ENCODE measurements at places on chromosomes 13 and 19.

- DNase-seq = no peak
Measured at GRCh38 chr13:51781246-51782022, 22.5 kb downstream of the DHRS12 start.

- no peak for DNase-seq
Measured at GRCh38 chr19:38464421-38465082, 31.1 kb downstream of the RYR1 start.

GRCh38 chr13:113455384-113455783 lies 2.1 kb upstream of the ADPRHL1 start:
- no peak for DNase-seq

- no peak for DNase-seq
Measured at GRCh38 chr13:113934576-113934975, 39.3 kb downstream of the C13orf46 start.

DNA sequence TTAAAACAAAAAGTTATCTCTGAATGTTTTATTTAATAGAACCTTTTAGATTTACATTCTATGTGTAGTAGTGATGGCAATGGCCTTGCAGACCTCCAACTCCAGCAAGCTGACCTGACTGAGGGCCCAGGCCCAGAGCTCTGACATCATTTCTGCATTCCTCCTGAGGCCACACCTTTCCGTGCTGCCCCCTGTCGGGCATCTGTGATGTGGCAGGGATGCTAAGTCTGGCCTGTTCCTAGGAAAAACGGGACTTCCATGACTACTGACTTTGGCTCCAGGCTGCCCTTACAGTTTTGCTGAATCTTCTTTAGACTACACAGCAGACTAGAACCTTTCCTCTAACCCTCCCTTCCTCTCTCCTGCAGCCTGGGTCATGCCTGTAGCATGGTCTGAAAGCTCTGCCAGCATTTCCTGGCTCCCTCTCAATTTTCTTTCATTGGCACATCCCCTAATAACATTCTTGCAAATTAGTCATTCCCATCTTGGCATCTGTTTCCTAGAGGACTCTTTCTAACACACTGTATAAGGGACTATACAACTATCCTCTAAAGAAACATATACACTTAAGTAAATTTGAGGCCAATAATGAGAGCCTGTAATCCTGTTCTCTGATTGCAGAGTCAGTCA lies 249.1 kb downstream of the GPC5 start:
- DNase-seq = no peak

GRCh38 chr19:8242211-8242821 lies 33.1 kb downstream of the CERS4 start:
- DNase-seq = no peak

- no peak for DNase-seq
Measured at GRCh38 chr13:37382146-37382545, 216.4 kb downstream of the POSTN start.

GRCh38 chr13:108166078-108166477 lies 49.3 kb downstream of the LIG4 start:
- no peak for DNase-seq

- no peak for DNase-seq
Measured at GRCh38 chr19:1045247-1045603, 5.3 kb downstream of the ABCA7 start.

DNA sequence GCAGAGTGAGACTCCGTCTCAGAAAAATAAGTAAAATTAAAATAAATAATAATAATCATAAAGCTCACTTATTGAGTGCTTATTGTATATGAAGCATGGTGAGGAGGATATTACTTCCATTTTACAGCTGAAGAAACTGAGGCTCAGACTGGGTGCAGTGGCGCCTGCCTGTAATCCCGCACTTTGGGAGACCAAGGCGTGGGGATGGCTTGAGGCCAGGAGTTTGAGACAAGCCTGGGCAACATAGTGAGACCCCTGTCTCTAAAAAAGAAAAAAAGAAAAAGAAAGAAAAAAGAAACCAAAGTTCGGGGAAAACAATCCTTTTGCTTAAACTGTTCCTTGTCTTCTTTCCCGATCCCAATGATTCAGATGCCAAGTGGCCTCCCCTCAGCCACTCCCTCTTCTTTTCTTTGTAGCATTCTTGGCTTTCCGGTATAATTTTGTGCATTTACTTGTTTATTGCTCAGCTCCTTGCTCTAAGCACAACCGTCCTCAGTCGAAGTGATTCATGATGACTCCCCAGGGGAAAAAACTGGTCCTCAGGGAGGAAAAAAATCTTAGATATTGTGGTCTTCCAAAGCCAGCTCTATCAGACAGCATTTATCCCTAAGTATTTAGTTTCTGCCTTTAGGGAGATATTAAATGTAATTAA lies 965 bp upstream of the EIF3G start:
- no peak for DNase-seq

DNA sequence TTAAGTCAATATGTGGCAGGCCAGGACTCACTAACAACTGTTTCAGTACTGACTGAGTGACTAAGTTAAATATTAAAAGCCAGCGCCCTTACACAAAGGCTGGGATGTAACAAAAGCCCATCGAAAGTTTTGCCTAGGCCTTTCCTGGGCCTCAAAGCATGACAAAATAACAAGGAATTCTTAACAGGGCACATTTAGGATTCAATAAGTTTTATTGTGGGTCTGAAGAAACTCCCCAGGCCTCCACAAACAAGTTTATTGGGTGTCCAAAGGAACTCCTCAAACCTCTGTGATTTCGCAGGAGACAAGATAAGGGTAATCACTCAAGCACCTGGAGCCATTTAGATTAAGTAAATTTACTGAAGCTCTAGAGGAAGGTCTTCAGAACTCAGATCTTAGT lies 130.7 kb upstream of the SGCG start:
- no peak for DNase-seq

GRCh38 chr13:46595885-46596275 lies 42.9 kb downstream of the LRCH1 start:
- DNase-seq = no peak

DNA sequence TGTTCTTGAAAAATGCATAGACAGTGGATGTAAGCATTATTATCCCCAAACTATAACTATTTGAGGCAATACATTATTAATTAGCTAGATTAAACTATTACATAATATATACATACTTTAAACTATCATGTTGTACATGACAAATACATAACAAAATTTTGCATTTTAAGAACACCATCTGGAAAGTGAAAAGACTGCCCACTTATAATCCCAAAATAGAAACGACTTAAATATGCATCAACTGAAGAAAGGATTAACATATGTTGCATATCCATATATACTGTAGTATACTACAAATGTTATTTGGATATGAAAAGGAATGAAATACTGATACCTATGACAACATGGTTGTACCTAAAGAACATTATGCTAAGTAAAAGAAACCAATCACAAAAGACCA lies 700.8 kb upstream of the SPRY2 start:
- no peak for DNase-seq

GRCh38 chr13:66577358-66577757 lies 652.8 kb downstream of the PCDH9 start:
- no peak for DNase-seq

GRCh38 chr13:31521435-31521834 lies 217.9 kb upstream of the RXFP2 start:
- no peak for DNase-seq

DNA sequence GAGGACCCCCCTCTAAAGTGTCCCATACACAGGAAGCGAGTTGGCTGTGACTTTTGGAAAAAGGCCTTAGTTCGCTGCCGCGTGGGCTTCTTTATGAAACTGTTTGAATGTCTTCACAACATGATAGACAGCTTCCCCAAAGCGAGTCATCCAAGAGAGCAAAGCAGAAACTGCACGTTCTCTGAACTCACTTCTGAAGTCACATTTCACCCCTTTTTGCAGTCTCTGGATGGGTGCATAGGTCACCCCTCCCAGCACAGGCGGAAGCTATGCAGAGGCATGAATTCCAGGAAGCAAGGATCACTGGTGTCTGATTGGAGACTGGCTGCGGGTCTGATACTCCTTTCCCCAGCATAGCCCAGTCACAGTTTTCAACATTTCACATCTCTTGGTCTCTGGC lies 10.6 kb downstream of the GPI start:
- DNase-seq = no peak

All from cerebellum (tissue), 4 donors.